Stimulated activated CD8-positive, alpha-beta memory T cell treated with anti-CD3 and anti-CD28 coated beads, Interleukin-7, amount 100 ng/mL, for 48 hours (primary cell): ENCODE measurements at places on chromosomes 6 and 20.

DNA sequence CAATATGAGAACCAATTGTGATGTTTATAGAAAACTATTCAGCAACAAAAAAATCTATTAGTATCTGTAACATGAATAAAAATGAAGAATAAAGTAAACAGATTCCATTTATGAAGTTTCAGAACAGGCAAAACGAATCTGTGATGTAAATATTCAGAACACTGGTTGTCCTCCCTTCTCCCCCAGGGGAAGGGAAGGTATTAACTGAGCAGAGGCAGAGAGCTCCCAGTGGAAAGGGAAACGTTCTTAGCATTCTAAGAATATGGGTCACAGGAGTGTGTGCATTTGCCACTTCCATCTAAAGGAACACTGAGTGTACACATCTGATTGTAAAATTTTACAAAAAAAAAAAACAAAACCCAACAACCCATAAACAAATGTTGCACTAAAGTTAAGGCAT lies 23.1 kb downstream of the SPAG4 start:
- no peak for DNase-seq

DNA sequence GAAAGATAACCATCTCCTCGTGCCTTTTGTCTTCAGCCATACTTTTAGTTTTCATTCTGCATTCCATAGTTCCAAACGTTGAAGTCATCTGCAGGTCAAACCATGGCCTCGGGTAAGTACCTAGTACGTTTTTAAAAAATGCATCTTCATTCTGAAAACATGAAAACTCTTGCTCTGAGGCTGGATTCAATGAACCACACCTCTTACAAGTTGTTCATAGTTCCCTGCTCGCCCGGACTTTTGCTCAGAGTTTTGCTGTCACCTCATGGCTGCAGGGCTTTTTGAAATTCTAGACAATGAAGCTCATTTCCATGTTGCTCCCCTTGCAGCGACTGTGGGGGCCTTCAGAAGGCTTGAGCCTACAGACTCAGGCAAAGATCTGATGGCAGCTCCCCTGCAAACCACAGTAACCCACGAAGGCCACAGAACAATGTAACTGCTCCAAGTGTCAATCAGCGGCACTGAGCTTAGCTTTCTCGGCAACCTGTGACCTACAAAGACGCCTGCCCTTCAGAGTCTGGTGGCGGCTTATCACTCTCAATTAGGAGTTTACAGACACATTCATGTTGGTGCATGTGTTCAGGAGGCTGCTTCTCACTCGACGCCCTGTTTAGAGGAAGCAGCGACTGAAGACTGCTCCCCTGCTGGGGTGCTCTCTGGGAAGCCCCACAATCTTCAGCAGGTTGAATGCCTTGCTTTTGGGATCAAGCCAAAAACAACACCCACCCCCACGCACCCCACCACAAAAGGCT lies 61.2 kb downstream of the FOXC1 start:
- no peak for DNase-seq

- no peak for DNase-seq
These were observed 57.3 kb upstream of the CST7 start for GRCh38 chr20:24891546-24892393.

GRCh38 chr6:12909833-12910232 lies 193.3 kb downstream of the PHACTR1 start:
- DNase-seq: no peak

DNA sequence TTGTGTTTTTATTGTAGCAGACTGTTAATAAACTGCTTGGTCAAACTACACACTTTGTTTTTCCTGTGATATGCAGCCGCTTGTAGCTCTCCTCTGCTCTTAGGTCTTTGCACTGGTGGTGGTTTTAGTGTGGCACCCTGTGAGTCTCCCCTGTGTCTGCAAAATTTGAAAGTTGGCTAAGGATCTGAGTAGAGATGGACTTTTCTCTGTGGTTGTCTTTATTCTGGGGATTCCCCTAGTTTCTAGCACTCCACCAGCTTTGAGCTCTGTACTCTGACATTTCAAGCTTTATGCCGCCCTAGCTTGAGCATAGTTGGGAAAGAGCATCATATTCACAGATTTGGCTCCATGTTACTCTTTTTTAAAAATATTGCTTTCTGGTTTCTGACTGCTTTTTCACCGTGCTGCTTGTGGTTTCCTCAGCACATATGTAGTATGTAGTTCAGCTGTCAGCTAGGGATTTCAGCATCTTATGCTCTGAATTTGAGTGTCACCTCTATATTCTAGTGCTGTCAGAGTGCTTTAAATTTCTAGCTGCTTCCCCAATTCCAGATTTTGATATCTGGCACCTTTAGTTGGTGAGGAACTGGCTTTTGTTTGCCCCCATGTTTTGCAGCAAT lies 25.4 kb downstream of the CDYL start:
- DNase-seq: no peak
